ENCODE measurements at places on chromosomes 11 and 22.

- DNase-seq, result no peak
Observed at GRCh38 chr11:11858676-11859075, 16.9 kb downstream of the USP47 start.

- DNase-seq, result peak; percentile 57
Observed at GRCh38 chr11:34180040-34180813, 74.8 kb downstream of the NAT10 start.

DNA sequence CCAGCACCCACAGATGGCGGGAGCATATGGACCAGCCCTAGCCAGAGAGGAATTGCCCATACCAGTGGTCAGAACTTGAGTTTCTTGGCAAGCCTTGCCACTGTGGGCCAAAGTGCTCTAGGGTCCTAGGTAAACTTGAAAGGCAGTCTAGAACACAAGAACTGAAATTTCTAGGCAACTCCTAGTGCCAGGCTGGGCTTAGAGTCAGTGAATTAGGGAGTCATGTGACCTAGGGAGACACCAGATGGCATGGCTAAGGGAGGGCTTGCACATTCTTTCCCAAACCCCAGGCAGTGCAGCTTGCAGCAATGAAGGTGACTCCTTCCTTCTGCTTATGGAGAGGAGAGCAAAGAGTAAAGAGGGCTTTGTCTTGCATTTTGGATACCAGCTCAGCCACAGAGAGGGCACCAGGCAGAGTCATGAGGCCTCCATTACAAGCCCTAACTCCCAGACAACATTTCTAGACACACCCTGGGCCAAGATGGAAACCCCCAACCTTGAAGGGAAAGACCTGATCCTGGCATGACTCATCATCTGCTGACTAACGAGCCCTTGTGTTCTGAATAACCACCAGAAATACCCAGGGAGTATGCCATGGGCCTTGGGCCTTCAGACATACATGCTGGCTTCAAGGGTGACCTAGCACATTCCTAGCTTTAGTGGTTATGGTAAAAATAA is 19.2 kb upstream of the OR56A3 start:
- DNase-seq, result peak; percentile 94

- no peak for DNase-seq
Observed at GRCh38 chr22:45750626-45751025, 79.0 kb downstream of the ATXN10 start.

DNA sequence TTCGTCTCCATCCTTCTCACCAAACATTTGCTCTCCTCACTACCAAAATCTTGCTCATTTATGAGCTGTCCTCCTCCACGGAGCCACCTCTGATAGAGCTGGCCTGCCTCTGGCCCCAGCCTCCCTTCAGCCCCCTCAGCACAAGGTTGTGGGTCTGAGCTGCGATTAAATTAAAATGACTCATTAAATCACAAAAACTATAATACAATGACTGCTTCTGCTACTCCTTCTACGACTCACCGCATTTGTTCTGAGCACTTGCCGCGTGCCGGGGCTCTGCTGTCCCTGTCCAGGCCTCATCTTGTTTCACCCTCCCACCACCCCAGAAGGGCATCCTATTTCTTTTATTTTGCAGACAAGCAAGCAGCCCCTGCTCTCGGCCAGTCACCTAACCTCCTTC is 49.2 kb upstream of the TIMP3 start:
- DNase-seq, result peak; percentile 16

- DNase-seq, result no peak
Observed at GRCh38 chr11:108048269-108048668, 39.6 kb downstream of the CUL5 start.

DNA sequence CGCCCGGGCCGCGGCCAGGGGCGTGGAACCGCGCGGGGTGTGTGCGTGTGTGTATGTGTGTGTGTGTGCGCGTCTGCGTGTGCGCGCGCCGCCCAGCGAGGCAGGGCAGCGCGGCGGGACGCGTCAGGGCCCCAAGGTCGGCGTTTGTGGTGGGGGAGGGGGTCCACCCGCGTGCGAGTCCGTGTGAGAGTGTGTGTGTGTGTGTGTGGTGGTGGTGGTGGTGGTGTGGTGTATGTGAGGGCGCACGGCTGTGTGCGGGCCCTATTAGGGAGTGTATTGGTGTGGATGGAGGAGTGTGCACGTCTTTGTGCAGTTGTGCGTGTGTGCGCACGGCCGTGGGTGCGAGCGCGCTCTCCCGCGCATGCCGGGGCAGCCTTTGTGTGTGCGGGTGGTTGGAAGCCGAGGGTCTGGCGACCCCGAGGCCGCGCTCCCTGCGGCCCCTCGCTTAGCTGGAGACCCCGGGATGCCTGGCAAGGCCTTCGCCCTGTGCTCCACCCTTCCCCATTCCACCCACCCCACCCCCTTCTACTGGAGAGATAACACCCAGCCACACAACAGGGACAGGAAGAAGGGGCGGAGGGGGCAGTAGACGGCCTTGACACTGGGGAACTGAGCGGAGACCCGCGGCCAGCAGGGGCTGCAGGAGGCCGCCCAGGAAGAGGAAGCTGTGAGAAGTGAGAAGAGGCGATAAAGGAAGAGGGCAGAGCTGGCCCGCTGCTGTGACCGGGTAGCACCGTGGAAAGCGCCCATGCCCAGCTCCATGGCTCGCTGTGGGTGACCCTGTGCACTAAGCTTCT is 528 bp upstream of the ARRB1 start:
- DNase-seq, result no peak

DNA sequence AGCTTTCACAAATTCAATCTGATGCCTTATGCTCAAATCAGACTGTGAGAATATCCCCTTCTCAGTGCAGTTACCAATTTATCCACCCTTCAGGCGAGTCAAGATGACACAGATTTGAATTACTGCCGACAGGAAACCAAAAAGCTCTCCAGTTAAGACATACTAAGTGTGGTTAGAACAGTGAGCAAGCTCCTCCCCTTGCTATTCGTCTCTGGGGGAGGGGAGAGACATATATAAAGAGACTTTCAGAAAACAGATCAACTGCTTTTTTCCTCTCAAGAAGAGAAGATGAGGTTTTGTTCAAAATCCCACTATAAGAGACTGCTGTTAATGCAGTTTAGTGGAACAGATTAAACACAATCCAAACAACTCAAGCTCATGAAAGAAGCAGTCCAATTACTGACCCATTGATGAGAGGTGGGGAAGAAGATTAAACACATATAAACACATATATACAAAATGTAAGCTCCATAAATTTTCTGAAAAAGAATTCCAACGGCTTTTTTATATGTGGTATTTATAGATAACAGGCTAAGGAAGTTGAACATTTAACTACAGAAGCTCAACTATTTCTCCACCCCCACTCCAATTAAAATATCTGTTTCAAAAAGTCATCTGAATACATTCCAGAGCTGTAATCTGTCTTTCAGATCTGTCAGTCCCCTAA is 102.7 kb downstream of the MRTFA start:
- peak; percentile 75 for DNase-seq

- no peak for DNase-seq
Observed at GRCh38 chr11:65085446-65085845, 1.4 kb downstream of the ZFPL1 start.

GRCh38 chr22:27850000-27850521 is 48.5 kb upstream of the MN1 start:
- DNase-seq, result no peak

- DNase-seq, result no peak
Observed at GRCh38 chr11:15035283-15035682, 38.1 kb upstream of the CALCB start.
